ENCODE measurements at places on chromosomes 4 and X. TPM values are rescaled to one million over a fixed set of nuclear protein-coding genes. Genes with fewer than 3 reads are reported as not detected.
A peak's percentile ranks its signal among the peaks of the same experiment; 100 is the strongest.

The MAGEA6 gene
- not detected for total RNA-seq

The SORBS2 gene
- total RNA-seq, result 0.26 TPM

DNA sequence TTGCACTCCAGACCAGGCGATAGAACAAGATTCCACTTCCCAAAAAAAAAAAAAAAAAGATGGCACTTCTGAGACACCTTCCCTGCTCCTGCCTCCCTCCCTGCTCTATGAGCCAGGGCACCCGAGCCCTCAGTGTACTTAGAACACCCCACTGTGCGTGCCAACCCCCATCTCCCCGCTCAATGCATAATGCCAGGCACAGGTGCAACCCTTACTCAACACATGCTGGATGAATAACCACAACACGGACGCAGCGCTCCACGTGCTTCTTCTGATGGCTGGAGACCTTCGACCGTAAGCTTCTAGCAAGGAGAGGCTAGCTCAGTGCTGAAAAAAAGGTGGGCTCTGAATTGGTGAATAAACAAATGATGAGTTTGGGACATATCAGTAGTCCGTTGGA lies 19.9 kb upstream of the IRAK1 start:
- H3K27me3 ChIP-seq, result no peaks in the 10 kb centered on the region
- H3K4me3 ChIP-seq, result no peak overlapping the region
- H3K36me3 ChIP-seq, result peaks cover 2% of the 10 kb centered on the region
- H3K4me1 ChIP-seq, result peaks cover 15% of the 10 kb centered on the region
- H3K27ac ChIP-seq, result peak overlapping the region; percentile 85

DNA sequence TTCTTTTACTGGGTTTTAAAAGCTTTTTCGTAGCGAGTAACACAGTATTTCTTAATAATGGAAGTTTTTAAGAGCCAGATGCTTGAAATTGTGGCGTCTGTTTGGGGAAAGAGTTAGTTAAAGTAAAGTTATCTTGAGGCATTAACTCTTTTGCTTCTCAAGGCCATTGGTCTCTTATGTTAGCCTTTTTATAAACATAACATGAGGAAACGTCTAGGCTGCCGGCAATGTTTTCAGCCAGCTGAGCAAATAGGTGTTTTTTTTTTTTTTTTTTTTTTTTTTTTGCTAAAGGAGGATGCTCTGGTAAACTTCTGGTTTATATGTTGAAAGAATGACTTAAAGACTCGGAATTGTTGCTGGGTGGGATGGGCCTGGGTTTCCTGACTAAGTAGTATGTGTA lies 51.1 kb upstream of the RBMX start:
- no peak overlapping the region for H3K27ac ChIP-seq
- H3K4me3 ChIP-seq, result no peak overlapping the region
- no peaks in the 10 kb centered on the region for H3K36me3 ChIP-seq
- no peak for DNase-seq
- no peaks in the 10 kb centered on the region for H3K4me1 ChIP-seq

GRCh38 chr4:168097161-168097560 lies 4.8 kb downstream of the ANXA10 start:
- peak; percentile 26 for DNase-seq
- no peaks in the 10 kb centered on the region for H3K27me3 ChIP-seq

- H3K27me3 ChIP-seq, result peaks cover 27% of the 10 kb centered on the region
- H3K27ac ChIP-seq, result no peak overlapping the region
- H3K4me1 ChIP-seq, result no peaks in the 10 kb centered on the region
- H3K4me3 ChIP-seq, result no peak overlapping the region
- H3K36me3 ChIP-seq, result no peaks in the 10 kb centered on the region
- DNase-seq, result no peak
Measured at GRCh38 chr4:4225915-4226605, 669 bp downstream of the OTOP1 start.

GRCh38 chr4:3197366-3198105 lies 51.4 kb upstream of the MSANTD1 start:
- no peak overlapping the region for H3K4me3 ChIP-seq
- peaks cover 2% of the 10 kb centered on the region for H3K4me1 ChIP-seq
- DNase-seq, result no peak
- H3K27me3 ChIP-seq, result no peaks in the 10 kb centered on the region
- no peak overlapping the region for H3K27ac ChIP-seq

DNA sequence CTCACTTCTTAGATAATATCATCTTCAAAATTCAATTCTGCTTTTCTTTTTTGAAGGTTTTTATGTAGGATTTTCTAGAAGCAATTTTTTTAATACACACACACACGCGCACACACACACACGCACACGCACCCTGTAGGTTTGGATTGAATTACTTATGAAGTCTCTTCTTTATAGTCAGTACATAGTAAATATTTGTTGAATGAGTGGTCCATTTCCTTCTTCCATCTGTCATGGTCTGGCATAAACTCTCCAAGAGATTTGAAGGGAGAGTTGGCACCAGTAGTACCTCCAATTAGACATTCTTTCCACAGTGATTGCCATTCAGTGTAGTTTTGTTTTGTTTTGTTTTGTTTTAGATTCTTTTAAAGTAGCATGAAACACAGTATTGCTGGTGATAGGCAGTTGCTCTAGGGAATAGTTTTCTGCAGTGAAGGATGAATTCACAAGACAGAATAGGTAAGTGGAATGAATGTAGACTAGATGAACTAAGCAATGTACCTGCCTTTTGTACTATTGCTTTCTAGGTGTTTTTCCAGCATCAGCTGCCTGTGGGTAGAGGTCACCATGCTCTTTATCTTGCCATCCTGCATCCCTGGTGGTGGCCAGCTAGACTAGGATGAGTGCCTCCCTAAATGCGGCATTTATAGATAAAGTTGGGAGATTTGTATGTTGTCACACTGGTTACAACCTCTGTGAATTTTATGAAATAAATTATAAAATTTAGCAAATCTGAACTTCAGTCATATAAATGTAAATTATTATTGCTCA lies 20.5 kb downstream of the PDLIM5 start:
- no peak overlapping the region for H3K27ac ChIP-seq
- DNase-seq, result peak; percentile 92
- no peaks in the 10 kb centered on the region for H3K27me3 ChIP-seq
- no peak overlapping the region for H3K4me3 ChIP-seq
- no peaks in the 10 kb centered on the region for H3K36me3 ChIP-seq

GRCh38 chr4:184891816-184892397 lies 66.1 kb upstream of the ACSL1 start:
- H3K27me3 ChIP-seq, result no peaks in the 10 kb centered on the region
- no peak overlapping the region for H3K27ac ChIP-seq
- H3K4me1 ChIP-seq, result no peaks in the 10 kb centered on the region
- H3K36me3 ChIP-seq, result no peaks in the 10 kb centered on the region
- no peak overlapping the region for H3K4me3 ChIP-seq

DNA sequence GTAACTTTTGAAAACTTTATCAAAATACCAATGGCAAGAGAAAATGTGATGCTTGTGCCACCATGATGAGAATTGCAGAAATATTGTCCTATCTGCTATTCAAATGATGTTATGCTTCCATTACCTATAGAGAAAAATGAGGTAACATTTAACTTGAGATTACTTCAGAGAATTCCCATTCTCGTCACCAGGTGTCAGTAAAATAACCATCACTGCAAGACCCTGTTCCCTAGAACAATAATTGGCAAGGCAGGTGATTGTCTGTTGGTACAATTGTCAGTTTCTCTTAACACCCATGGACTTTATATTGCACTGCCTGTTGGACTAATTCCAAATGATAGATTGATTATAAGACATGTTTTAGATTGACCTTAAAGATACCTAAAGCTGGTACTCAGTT lies 179.9 kb downstream of the GABRG1 start:
- H3K27ac ChIP-seq, result no peak overlapping the region
- no peaks in the 10 kb centered on the region for H3K36me3 ChIP-seq
- H3K27me3 ChIP-seq, result no peaks in the 10 kb centered on the region
- no peak overlapping the region for H3K4me3 ChIP-seq
- no peaks in the 10 kb centered on the region for H3K4me1 ChIP-seq

- H3K27me3 ChIP-seq, result no peaks in the 10 kb centered on the region
- H3K4me3 ChIP-seq, result no peak overlapping the region
- DNase-seq, result no peak
- H3K36me3 ChIP-seq, result no peaks in the 10 kb centered on the region
Measured at GRCh38 chr4:53967986-53968385, 96.4 kb downstream of the CHIC2 start.

GRCh38 chrX:29297171-29297800 lies 710.0 kb downstream of the IL1RAPL1 start:
- no peaks in the 10 kb centered on the region for H3K27me3 ChIP-seq
- DNase-seq, result peak; percentile 57
- no peak overlapping the region for H3K27ac ChIP-seq
- no peaks in the 10 kb centered on the region for H3K4me1 ChIP-seq
- H3K4me3 ChIP-seq, result no peak overlapping the region

The AKAP4 gene
- total RNA-seq, result not detected

DNA sequence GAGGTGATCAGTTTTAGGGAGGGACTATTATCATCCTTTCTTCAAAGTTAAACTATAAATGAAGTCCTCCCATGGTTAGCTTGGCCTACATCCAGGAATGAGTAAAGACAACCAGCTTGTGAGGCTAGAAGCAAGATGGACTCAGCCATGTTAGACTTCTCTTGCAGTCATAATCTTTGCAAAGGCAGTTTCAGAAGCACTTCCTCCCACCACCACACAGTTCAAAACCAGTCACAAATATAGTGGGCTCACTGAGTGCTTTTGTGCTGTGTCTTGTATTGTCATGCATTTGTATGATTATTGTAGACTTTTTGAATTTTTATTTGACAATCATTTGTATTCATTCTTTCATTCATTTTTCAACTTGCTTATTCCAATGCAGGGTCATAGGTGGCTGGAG lies 204.5 kb downstream of the ZNF674 start:
- H3K36me3 ChIP-seq, result no peaks in the 10 kb centered on the region
- H3K4me1 ChIP-seq, result no peaks in the 10 kb centered on the region
- no peak for DNase-seq
- H3K27ac ChIP-seq, result no peak overlapping the region
- H3K4me3 ChIP-seq, result no peak overlapping the region

GRCh38 chr4:31045724-31046318 lies 325.7 kb downstream of the PCDH7 start:
- peak; percentile 47 for DNase-seq
- H3K27me3 ChIP-seq, result no peaks in the 10 kb centered on the region
- no peaks in the 10 kb centered on the region for H3K4me1 ChIP-seq
- H3K27ac ChIP-seq, result no peak overlapping the region

- no peak overlapping the region for H3K27ac ChIP-seq
- H3K4me1 ChIP-seq, result no peaks in the 10 kb centered on the region
- peak; percentile 23 for DNase-seq
- no peak overlapping the region for H3K4me3 ChIP-seq
Measured at GRCh38 chr4:187016101-187016500, 292.4 kb upstream of the FAT1 start.

DNA sequence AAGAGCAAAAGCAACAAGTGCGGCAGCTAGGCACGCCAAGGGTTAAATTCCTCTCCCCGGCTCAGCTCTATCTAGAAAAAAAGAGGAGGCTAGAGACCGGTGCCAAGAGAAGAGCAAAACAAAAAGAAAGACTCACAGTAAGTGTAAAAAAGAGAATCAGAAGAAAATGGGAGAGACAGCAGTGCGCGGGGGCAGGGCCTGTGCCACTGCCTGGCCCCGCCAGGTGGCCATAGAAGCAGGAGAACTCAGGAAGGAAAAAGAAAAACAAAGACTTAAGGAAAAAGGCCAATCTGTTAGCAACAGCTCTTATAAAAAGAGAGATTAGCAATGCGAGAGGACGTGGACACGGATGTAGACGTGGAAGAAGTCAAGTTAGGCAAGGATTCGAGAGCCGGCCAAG lies 3.2 kb downstream of the ACOX3 start:
- no peaks in the 10 kb centered on the region for H3K36me3 ChIP-seq
- H3K27ac ChIP-seq, result no peak overlapping the region
- peak overlapping the region; percentile 39 for H3K4me3 ChIP-seq
- H3K4me1 ChIP-seq, result peaks cover 9% of the 10 kb centered on the region
- DNase-seq, result peak; percentile 10

DNA sequence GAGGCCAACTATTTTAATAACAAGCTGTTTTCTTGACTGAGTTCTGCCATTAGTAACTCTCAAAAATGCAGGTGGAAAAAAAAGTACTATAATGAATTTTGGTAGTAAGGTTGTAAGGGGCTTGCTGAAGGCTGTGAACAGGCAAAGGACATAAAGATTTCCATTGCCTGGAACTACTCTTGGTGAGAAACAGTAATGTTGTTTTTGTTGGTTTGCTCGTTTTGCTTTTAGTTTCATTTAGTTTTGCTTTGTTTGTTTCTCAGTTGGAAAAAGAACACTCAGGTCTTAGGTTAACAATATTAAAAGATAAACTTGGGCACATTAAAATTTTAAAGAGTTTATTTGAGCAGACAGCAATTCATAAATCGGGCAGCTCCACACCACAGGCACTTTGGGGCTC lies 824.5 kb upstream of the HTR2C start:
- DNase-seq, result no peak
- H3K4me1 ChIP-seq, result no peaks in the 10 kb centered on the region
- H3K27me3 ChIP-seq, result no peaks in the 10 kb centered on the region
- no peak overlapping the region for H3K4me3 ChIP-seq

GRCh38 chrX:23332888-23333821 lies 1.5 kb upstream of the PTCHD1 start:
- peaks cover 15% of the 10 kb centered on the region for H3K27me3 ChIP-seq
- no peak for DNase-seq
- no peaks in the 10 kb centered on the region for H3K36me3 ChIP-seq
- no peaks in the 10 kb centered on the region for H3K4me1 ChIP-seq
- no peak overlapping the region for H3K27ac ChIP-seq

DNA sequence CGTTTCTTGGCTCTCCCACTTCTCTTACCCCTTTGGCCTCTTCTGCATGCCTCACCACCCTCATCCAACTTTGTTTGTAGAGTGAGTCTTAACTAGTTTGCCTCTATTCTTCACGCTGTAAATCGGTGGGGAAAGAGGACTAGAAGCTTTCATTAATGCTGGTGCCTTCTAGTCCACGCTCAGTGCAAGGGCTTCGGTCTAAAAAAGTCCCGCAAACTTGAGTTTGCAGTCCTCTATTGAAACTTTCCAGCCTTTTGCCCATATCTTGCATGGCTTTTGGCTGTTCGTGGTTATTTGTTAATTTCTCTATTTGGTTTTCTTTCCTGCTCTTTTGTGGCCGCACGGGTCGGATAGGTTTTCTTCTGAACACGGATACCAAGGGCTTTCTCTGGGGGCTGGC lies 868 bp downstream of the DACH2 start:
- no peaks in the 10 kb centered on the region for H3K36me3 ChIP-seq
- H3K4me1 ChIP-seq, result no peaks in the 10 kb centered on the region
- no peaks in the 10 kb centered on the region for H3K27me3 ChIP-seq
- peak overlapping the region; percentile 78 for H3K4me3 ChIP-seq
- H3K27ac ChIP-seq, result no peak overlapping the region

The FAM9C gene
- total RNA-seq, result under 0.01 TPM

- no peaks in the 10 kb centered on the region for H3K27me3 ChIP-seq
- no peak overlapping the region for H3K27ac ChIP-seq
- no peaks in the 10 kb centered on the region for H3K4me1 ChIP-seq
- DNase-seq, result no peak
- no peak overlapping the region for H3K4me3 ChIP-seq
Measured at GRCh38 chrX:42797651-42798269, 19.8 kb upstream of the PPP1R2C start.

GRCh38 chr4:52873191-52873590 lies 11.1 kb downstream of the RASL11B start:
- no peak overlapping the region for H3K27ac ChIP-seq
- H3K4me1 ChIP-seq, result peaks cover 5% of the 10 kb centered on the region
- H3K4me3 ChIP-seq, result no peak overlapping the region
- DNase-seq, result no peak
- no peaks in the 10 kb centered on the region for H3K36me3 ChIP-seq
- no peaks in the 10 kb centered on the region for H3K27me3 ChIP-seq

Data from fibroblast of lung (primary cell).